ENCODE measurements at places on chromosomes 12 and 14.

DNA sequence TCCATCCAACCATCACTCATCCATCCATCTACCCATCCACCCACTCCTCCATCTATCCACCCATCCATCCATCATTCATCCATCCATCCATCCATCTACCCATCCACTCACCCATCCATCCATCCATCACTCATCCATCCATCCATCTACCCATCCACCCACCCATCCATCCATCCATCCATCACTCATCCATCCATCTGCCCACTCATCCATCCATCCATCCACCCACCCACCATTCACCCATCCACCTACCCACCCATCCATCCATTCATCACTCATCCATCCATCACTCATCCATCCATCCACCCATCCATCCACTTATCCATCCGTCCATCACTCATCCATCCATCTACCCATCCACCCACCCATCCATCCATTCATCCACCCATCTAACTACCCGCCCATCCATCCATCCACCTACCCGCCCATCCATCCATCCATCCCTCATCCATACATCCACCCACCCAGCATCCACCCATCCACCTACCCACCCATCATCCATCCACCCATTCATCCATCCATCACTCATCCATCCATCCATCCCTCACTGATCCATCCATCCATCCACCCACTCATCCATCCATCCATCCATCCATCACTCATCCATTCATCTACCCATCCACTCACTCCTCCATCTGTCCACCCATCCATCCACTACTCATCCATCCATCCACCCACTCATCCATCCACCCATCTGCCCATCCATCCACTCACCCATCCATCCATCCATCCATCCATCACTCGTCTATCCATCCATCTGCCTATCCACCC, 24.1 kb downstream of the TRPV4 start:
- no peak for DNase-seq

GRCh38 chr14:74829251-74829650, 46.7 kb downstream of the PROX2 start:
- DNase-seq = no peak

DNA sequence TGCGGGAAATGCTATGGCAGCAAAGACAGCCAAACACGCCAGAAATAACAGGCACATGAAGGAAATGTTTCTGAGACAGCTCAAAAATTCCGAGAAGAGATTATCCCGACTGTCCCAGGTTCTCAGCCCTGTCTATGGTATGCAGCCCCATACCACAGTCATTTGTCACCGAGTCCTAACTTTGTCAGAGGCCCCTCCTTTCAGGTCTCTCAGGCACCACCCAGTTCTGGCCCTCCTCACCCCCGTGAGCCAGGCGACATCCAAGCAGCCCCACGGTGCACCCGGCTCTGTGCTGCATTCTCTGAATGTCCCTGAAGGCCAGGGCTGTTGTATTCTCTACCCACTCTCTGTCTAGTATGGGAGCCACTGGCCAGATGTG, 24.0 kb downstream of the SSH1 start:
- no peak for DNase-seq

- DNase-seq = no peak
Observed at GRCh38 chr12:90959032-90959431, 4.1 kb upstream of the CCER1 start.

- DNase-seq = no peak
Observed at GRCh38 chr12:116529686-116530085, 29.5 kb upstream of the MAP1LC3B2 start.

DNA sequence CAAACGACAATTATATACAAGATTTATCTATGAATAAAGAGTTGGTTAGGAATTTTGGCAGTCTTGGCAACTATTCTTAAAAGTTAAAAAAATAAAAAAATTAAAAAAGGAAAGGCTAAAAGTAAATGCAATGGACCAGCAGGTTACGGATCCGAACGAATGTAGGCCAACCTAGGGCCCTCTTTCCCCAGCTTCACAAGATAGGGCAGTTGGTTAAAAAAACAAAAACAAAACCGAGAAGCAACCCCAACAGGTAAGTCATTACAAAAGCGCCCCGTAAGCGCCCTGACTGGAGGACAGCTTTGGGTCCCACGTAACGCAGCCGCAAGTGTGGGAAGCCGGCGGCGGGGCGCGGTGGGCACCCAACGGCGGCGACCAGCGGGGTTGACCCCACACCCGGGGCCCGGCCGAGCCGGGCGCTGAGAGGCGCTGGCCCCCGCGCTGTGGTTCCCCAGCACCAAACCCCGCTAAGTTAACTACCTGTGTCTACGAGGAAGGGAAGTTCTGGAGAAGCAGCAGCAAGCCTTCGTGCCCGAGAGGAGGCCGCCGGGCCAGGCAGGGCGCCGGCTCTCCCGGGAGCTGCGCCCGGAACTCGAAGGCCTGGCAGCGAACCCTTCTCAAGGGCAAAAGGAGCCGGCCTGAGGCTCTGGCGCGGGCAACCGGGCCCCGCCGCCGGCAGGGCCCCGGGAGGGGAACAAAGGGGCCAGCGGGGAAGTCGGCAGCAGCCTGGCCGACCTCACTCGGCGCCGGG, 882 bp downstream of the HECTD1 start:
- DNase-seq = peak; percentile 29

GRCh38 chr12:70309348-70309747, 56.7 kb upstream of the KCNMB4 start:
- no peak for DNase-seq

GRCh38 chr14:79569072-79569471, 642.2 kb downstream of the DIO2 start:
- no peak for DNase-seq

DNA sequence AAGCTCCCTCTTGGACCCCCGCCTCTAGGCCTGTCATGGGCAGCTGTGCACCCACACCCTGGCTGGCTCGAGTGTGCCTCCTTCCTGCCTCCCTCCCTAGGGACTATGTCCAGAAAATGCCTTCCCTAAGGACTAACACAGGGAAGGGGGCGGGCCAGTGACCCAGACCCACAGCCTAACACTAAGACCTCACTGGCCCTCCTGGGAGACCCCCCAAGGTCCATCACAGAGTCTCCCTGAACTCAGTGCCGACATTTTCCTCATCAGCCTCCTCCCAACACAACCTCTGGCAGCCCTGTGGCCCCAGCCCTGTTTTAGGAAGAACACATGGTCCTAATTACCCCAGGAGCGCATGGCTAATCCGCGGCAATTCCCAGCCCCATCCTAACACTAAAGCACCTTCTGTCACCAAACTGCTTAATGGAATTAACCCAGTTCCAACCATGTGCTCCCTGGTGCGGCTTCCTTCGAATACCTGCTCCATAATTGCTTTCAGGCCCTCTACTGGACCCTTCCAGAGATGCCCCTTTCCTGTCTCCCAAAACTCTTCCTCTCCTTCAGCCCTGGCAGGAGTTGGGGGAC, 5.6 kb downstream of the MSI1 start:
- no peak for DNase-seq

GRCh38 chr12:91732086-91732485, 413.6 kb downstream of the BTG1 start:
- no peak for DNase-seq

- no peak for DNase-seq
Observed at GRCh38 chr12:31726575-31726974, 2.2 kb downstream of the AMN1 start.

DNA sequence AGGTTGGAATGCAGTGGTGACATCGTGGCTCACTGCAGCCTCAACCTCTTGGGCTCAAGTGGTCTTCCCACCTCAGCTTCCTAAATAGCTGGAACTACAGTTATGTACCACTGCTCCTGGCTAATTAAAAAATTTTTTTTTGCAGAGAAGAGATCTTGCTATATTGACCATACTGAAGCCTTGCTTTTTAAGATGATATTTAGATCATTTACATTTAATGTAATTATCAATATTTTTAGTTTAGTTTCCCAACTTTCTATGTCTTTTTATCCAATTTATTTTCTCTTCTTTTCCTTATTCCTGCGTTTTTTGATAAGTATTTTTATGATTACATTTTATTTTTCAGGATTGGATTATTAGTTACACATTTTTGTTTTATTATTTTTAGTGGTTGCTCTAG, 340.1 kb downstream of the APAF1 start:
- DNase-seq = no peak

- DNase-seq = no peak
Observed at GRCh38 chr12:66120477-66120876, 10.1 kb downstream of the LLPH start.

- peak; percentile 59 for DNase-seq
Observed at GRCh38 chr14:92686900-92687427, 61.5 kb downstream of the LGMN start.

DNA sequence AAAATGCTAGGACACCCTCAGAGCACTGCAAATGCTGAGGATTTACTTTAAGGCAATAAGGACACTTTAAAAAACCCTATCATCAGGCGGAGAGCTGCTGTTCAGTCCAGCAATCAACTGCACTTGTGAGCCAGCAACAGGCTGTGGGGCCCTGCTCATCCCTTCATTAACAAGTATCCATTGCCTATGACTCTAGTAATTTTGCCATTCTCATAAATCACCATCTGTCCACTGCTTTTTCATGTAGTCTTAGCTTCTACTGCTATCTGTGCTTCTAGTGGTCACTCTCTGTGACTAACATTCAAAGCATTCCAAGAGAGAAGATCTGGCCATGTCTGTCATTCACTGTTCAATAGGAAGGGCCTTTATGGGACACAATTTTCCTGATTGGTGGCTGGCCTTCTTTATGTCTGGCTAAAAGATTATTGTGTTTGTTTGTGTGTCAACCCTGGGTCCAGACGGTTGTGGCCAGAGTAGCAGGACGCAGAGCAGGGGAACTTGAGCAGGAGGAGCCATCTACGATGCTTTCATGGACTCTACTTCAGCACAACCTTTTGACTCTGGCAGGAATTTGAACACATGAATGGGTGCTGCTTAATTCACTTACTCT, 3.6 kb upstream of the KRAS start:
- no peak for DNase-seq

DNA sequence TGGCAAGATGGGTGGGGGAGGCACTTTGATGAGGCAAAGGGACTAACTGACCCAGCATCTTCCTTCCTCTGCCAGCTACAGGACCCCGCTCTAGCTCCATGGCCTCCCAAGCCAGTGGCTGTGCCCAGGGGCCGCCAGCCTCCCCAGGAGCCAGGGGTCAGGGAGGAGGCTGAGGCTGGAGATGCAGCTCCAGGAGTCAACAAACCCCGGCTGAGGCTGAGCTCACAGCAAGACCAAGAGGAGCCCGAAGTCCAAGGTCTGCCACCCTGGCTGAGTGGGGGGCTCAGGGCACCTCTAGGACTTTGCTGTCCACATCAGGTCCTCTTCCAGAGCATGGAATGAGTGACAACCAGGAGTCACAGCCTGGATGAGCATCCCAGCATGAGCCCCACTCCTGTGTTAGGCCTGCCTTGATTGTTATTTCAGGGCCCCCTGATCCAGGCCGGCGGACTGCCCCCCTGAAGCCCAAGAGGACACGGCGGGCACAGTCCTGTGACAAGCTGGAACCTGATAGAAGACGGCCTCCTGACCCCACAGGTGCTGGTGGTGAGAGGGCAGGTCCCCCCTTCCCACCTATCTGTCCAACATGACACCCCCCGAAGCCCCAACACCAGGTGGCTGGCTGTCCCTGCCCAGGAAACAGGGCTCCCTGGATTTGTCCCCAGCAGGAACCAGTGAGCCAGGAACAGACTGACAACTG, 2.5 kb upstream of the CPNE6 start:
- no peak for DNase-seq

DNA sequence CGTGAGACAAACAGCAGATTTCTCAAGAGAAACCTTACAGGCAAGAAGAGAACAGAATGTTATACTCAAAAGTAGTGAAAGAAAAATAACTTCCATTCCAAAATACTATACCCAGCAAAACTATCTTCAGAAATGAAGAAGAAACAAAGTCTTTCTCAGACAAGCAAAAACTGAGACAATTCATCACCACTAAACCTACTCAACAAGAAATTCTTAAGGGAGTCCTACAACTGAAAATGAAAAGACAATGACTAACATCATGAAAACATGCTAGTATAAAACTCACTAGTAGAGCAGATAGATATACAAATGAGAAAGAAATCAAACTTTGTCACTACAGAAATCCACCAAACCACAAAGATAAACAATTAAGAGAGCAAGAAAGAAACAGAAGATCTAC, 106.5 kb downstream of the CEP83 start:
- no peak for DNase-seq

DNA sequence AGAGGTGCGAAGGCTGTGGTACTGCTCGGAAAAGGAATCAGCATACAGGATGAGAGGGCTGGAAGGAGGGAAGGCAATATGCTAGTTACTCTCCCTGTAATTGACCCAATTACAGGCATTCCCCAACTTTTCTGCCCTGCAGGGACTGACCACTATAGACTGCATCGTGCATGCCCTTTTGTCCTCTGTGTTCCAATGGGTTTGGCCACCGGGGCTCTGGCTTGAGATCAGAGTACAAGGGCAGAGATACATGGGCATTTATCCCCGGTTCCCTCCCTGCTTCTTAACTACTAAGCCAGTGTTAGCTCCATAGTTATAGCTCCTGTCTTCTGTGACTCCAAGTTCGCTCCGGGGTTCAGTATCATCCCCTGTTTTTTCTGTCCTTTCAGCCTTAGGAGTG, 59.7 kb downstream of the GTF2A1 start:
- no peak for DNase-seq

DNA sequence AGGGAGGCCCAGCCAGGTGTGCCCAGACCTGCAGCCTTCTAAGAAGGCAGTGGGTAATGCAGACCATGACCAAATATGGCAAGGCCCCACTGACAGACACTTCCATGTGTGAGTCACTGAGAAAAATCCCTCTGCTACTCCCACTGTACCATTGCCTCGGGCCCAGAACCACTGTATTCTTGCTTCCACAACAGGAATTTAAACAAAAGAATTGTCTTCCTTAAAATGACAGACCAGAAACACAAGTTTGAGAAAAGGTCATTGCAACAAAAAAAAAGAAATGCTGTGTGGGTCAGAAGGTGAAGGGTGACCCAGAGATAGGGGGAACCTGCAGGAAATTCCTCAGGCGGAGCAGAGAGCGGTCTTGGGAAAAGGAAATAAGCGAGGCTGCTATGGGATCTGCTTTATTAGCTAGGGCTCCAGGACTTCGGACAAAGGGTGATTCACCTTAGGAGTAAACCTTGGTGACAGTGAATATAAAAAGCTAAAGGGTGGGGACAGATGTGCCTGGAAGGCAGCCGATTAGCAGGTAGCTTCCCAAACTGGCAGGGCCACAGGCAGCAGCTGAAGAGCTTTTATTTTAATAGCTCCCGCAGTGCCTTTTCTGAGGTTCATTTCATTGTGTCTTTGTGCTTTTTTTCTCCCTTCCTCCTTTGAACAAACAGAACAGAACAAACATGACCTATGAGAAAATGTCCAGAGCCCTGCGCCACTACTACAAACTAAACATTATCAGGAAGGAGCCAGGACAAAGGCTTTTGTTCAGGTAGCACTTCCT, 185.3 kb upstream of the BCL2L14 start:
- no peak for DNase-seq

- DNase-seq = no peak
Observed at GRCh38 chr14:76754586-76754985, 6.7 kb upstream of the VASH1 start.

DNA sequence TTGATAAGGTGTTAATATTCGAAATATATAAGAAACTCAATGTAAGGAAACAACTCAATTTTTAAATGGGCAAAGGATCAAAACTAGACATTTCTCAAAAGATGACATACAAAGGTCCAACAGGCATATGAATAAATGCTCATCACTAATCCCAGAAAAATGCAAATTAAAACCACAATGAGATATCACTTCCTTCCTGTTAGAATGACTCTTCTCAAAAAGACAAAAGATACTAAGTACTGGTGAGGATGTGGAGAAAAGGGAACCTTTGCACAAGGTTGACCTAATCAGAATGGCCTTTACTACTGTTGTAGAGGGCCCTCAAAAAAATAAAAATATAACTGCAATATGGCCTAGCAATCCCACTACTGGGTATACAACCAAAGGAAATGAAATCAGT, 383.4 kb downstream of the KCNH5 start:
- DNase-seq = no peak
